ENCODE measurements at places on chromosomes 1 and 21.

DNA sequence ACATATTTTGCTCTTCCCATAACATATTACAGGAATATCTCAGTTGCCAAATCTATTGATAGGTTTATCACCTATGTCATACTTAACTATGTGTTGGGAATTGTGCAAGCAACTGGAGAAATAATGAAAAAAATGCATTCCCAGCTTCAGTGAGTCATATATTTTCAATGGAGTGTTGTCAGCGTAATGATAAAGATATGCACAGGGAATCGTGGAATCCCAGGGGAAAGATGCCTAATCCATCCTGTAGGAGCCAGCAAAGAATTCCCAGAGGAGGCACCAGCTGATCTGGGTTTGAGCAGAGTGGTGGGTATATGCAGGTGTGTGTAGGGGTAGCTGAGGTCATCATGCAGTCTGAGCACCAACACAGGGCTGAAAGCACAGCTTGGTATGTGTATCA is 213.3 kb upstream of the DAB1 start:
- no peak for DNase-seq

DNA sequence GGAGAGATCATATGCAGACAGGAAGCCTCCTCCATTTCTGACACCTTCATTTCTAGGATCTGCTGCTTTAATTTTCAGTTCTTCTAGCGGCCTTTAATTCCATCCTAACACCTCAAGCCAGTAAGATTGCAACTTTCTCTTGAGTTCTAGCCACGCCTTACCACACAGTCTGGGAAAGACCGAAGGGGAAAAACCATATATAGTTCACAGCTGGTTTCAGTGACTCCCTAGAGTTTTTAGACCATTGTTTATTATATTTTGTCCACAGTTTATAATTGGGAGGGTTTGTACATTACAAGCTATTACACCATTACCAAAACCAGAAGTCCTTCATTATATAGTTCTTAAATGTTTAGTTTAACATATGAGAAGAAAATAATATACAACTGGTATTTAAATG is 37.5 kb downstream of the DPH5 start:
- no peak for DNase-seq

DNA sequence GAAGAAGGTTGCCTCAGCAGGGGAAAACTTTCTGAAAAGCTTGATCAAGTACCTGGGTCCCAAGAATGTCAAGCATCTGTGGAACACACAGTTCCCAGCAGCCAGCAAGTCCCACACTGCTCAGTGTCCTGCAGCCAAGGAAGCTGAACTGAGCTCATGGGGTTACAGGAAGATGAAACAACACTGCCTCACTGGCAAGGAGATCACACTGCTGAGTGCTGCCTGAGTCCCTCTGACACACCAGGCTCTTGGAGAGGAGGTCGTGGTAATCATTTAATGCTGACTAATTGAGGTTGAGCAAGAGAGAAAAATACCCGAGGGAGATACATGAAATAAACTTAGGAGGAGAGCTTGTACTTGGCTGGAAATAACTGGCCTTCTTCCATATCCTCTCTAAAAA is 75.2 kb downstream of the MPZL1 start:
- peak; percentile 20 for DNase-seq

DNA sequence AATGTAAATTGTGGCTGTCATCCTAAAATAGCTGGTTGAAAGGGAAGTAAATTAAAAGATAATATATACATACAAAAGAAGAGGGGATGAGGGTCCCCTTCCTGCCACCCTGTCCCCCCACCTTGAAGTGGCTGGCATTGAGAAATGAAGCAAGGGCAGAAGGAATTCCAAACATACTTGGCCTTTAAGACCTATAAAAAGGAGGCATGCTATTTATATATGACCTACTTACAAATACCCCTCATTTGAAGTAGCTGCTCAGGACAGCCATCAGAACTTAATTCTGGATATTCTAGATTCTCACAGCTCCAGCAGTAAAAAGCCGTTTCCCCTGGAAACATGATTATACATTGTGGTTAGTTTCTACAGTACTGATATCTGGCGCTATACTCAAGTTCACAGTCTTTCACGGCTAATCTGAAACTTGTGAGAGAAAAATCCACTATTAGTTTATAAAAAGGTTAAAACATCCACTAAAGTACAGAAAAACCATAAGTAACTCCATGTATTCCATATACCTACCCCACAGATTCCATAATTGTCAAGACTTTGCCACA is 9.6 kb upstream of the MAP10 start:
- no peak for DNase-seq

DNA sequence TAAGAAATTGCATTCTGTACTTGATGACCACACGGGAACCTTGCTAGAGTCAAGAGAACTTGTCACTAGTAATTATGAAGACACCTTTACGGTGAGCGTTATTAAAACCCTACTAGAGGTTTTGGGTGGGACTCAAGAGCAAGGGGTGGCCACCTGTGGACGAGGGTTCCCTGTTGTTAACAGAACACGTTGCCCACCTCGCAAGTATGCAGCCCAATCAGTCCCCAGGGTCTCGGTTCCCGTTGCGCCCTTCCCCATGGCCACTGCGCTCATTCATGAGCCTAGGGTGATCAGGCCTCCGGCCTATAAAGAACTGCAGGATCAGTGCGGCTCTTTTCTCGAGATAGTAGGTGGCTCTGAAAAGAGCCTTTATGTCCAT is 30.2 kb upstream of the RNF187 start:
- peak; percentile 57 for DNase-seq

DNA sequence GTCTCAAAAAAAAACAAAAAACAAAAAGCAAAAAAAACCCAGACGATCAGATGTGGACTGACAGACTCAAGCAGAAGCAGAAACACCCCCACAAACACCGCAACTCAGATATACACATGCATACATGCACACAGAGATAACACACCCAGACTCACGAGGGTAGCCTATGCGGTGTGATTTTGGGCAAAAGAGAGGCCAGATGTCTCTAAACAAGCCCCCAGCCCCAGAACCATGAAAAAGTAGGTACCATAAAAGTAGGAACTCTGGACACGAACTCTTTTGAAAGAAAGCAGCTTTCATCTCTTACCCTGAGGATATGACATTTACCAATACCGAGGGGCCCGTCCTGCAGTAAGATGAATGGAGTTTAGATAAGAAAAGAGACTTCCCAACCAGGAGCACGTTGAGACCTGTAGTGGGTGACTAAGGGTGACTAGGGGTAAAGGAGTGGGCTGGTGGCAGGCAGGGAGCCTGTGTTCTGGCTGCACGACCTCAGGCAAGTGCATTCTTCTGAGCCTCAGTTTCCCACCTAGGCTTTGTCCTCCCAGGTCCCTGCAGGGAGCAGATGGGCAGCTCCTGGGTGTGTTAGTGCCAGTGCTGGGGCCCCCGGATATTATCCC is 1.5 kb upstream of the TINAGL1 start:
- no peak for DNase-seq

- no peak for DNase-seq
These were observed 22.0 kb downstream of the KCNK1 start for GRCh38 chr1:233635765-233636502.

DNA sequence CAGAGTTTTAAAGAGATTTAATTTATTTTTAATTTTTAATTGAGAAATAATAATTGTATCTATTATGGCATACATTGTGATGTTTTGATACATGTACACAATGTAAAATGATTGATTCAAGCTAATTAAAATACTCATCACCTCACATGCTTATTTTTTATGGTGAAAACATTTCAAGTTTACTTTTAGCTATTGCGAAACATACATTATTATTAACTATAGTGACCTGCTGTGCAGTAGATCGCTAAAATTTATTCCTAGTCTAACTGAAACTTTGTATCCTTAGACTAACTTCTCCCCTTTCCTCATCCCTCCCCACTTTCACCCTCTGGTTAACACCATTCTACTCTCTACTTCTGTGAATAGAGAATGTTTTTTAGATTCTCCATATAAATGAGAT is 191.6 kb downstream of the DNAH14 start:
- no peak for DNase-seq

- no peak for DNase-seq
These were observed 1237.8 kb downstream of the NCAM2 start for GRCh38 chr21:22235866-22236590.

GRCh38 chr1:6794164-6794563 is 8.9 kb downstream of the CAMTA1 start:
- peak; percentile 41 for DNase-seq

GRCh38 chr1:181763736-181764135 is 280.4 kb downstream of the CACNA1E start:
- no peak for DNase-seq
